NCI-H1092 treated with DMSO at 0.1 percent for 48 hours (cell line): ENCODE measurements at places on chromosomes 3 and 15.
A peak's percentile ranks its signal among the peaks of the same experiment; 100 is the strongest.

DNA sequence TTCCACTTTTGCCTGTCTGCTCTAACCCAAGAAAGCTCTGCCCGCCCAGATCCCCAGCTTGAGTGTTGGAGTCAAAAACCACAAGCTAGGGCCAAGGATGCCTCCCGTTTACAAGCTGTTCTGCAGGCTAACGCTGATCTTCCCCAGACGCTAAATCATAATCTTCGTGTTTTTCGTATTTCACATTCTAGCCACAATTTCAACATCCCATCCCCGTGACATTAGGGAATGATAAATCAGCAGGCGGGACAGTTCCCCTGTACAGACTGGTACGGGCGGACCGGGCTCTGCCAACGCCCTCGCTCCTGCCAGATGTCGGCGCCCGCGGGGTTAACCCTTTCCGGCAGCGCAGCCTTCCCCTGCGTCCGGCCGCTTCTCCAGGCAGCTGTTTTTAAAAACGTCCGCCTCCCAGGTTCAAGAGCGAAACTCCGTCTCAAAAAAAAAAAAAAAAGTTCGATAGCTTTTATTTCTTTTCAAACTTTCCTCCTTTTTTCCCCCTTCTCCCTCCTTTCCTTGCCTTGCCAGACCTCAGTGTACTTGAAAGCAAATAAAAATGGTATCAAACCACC lies 81.0 kb upstream of the BNC1 start:
- no peak for DNase-seq

GRCh38 chr15:31197497-31198414 lies 96.2 kb upstream of the TRPM1 start:
- DNase-seq = no peak

DNA sequence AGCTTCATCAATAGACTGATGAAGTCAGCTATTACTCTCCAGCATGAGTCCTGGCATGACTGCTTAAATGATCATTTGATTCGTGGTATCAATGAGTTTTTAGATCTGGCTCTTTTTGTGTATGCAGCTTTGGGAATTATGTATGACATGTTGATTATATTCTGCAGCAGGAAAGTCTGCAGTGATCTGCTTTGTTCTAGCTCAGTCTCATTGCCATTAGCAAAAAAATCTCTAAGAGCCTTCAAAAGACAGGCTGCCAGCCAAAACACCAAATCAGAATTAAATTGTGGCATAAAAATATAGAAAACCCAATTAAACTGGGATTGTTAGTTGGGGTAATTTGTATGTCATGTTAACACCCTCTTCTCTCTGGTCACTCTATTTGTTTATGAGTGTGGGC lies 1021.0 kb upstream of the SEMA6D start:
- no peak for DNase-seq

DNA sequence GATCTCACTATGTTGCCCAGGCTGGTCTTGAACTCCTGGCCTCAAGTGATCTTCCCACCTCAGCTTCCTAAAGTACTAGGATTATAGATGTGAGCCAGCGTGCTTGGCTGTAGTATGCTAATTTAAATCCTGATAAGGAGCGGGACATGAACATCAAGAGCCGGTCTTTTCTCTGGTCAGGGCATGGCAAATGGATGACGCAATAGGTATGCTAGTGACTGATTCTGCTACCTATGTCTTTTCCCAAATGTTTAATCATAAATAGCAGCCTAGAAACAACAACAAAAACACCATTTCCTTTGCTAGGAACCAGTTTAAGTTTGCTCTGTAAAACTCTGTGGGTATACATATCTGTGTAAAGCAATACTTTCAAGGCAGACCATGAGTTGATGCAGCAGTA lies 64.7 kb downstream of the STARD9 start:
- no peak for DNase-seq

- DNase-seq = no peak
Measured at GRCh38 chr15:70513819-70514218, 249.5 kb downstream of the UACA start.

DNA sequence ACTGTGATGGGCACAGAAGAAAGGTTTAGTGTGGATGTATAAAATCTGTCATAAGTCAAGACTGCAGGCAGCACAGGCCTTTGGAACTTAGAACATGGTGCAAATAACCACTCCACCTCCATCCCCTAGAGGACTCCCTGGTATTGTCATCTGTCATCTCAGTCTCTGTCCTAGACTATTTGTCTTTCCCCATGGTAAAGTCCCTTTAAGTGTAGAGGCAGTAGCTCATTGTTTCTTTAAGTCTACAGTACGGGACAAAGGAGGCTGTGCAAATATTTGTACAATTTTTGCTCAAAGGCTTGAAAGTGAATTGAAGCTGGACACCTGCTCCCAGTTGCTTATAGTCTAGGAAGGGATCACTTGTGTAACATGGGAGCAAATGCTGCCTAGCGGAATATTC lies 3.2 kb upstream of the PXYLP1 start:
- peak; percentile 60 for DNase-seq

- DNase-seq = no peak
Measured at GRCh38 chr15:83475551-83475950, 28.4 kb downstream of the SH3GL3 start.

GRCh38 chr3:15558581-15558980 lies 37.1 kb upstream of the COLQ start:
- no peak for DNase-seq

DNA sequence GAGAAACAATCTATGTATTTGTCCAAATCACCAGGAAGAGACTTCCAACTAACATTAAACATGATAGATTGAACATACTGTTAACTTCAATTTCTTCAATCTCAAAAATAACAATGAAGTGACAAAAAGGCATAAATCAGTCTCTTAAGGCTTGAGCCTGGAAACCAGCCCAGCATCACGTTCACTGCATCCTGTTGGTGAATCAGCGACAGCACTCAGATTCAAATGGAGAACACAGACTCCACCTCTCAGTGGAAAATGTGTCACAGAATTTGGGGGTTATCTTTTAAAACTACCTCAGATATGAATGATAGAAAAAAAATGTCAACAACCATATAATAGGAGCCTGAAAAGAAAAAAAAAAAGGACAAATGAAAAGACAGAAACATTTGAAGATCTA lies 212.0 kb downstream of the MINAR1 start:
- DNase-seq = no peak

- no peak for DNase-seq
Measured at GRCh38 chr15:39939487-39940452, 5.9 kb downstream of the EIF2AK4 start.

DNA sequence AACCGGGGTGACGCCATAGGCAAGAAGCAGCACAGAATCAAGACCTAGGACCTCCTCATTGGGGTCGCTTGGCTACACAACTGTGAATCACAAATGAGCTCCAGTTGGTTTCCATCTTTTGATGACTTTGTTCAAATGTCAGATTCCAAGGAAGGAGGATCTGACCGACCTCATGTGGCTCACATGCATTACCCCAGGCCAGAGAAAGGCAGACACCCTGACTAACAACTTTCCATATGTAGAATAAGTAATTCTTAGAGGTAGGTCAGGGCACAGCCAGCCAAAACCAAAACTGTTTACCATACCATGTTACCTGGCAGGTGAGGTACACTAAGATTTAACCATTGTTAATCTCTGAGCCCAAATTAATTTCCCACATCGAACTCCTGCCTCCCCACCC lies 96.5 kb downstream of the CCNL1 start:
- no peak for DNase-seq

- no peak for DNase-seq
Measured at GRCh38 chr3:124207873-124208485, 216.1 kb upstream of the ROPN1 start.

GRCh38 chr3:51887620-51888019 lies 12.2 kb upstream of the IQCF5 start:
- no peak for DNase-seq

- DNase-seq = no peak
Measured at GRCh38 chr15:91152896-91153581, 53.0 kb downstream of the SV2B start.

- no peak for DNase-seq
Measured at GRCh38 chr15:78654272-78654671, 13.3 kb upstream of the CHRNB4 start.

DNA sequence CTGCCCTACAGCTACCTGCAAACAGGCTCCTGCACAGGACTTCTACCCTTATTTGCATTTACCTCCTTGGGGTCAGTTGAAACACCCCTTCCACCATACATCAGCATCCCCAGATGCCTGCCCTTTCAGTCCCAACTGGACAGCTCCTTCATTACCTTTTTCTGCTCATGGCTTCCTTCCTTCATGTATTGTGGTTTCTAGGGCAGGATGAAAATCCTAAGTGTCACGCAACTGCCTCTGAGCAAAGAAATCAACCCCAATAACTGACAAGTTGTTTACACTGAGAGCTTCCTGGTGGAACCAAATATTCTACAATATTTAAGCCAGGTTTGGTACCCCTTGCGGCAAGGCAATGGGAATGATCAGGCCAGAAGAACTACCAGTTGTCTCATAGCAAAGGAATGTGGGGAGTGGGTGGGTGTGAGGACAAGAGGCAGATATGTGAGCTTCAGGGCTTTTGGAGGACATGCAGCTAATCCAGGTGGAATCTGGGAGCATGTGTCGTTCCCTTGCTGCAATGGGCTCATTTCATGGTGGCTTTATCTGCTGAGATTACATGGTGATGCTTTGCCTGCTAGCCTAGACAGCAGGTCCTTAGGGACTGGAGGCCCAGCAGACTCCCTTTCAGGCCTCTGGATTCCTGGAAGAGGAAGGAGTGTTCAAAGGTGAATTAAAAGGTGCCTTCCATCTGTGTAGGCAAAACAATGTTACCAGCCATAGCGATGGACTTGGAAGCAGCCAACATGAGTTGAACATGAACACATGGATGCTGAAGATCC lies 34.9 kb downstream of the PPCDC start:
- DNase-seq = no peak

DNA sequence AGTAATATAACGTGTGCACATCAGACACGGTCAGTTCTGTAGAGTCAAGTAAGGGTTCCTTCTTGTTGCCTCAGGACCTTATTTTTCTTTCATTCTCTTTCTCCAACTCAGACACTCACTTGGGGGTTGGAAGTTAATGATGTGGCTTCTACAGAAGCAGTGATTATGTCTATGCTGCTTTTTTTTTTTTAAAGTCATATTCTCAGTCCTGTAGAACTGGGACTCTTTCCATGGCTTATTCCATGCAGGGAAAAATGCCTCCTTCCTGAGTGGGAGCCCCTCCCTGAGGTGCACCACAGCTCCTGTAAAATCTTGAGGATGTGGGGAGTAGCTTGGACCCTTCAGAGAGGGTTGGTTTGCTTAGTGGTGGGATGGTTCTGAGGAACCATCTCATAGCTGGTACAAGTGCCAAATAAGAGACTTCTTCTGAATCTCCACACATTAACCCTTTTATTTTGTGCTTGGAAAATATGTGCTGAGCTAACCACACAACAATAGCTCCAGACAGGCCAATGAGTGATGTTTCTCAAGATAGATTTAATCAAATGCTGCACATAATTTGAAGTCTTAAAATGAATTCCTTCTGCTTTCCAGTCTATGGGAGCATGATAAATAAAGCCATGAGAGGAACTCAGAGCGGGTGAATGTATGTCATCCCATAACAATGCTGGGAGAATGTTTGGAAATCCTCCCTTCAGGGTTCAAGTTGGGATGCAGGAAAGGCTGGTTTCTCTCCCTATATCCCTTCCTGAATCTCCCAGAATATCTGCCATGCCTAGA lies 23.3 kb upstream of the FSTL1 start:
- no peak for DNase-seq

GRCh38 chr3:134769287-134769868 lies 25.7 kb upstream of the EPHB1 start:
- no peak for DNase-seq

- DNase-seq = no peak
Measured at GRCh38 chr3:140243575-140243974, 308.6 kb downstream of the CLSTN2 start.

DNA sequence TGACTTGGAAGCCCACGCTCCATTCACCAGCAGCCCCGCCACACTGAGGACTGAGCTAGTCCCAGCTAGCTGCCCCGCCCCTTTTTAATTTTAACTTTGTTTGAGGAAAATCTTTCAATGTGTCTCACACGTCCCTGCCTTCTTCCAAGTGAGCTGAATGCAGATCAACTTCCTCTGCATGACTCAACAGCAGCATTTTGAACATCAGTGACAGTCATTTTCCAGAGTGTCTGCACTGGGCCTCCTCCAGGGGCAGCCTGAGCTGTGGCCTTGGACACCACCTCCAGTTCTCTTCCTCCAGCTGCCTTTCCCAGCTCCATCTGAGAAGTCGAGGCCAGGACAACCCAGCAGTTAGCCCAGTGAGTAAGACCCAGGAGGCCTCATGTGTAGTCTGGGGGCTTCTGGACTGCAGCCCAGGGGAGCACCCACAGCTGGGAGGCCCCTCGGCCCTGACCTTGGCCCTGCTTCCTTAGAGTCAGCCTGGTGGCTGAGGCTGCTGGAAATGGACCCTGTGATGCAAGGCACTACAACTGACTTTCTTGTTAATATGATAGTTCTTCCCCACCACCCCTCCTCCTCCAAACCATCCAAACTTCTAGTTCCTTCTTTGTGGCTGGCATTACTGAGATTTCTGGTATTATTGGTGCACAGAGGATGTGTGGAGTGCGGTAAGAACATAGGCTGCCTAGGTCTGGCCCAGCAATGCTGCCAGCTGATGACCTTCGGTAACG lies 21.4 kb upstream of the ESYT3 start:
- DNase-seq = no peak

DNA sequence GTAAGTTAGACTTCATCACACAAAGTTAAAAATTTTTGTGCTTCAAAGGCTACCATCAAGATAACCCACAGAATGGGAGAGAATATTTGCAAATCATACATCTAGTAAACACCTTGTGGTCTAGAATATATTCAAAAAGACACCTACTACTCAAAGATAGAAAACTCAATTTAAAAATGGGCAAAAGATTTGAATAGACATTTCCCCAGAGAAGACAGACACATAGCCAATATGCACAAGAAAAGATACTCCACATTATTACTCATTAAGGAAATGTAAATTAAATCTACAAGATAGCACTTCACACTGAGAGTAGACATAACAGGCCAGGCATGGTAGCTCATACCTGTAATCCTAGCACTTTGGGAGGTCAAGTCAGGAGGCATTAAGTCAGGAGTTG lies 87.8 kb upstream of the MANF start:
- no peak for DNase-seq

- DNase-seq = no peak
Measured at GRCh38 chr3:172084871-172085556, 45.6 kb downstream of the FNDC3B start.

GRCh38 chr3:133469140-133469731 lies 69.4 kb downstream of the BFSP2 start:
- no peak for DNase-seq
